Esophagus squamous epithelium (tissue), 5 donors: ENCODE measurements at places on chromosomes 6 and 20.

- DNase-seq: no peak
Measured at GRCh38 chr20:11056414-11056813, 382.6 kb upstream of the JAG1 start.

- no peak for DNase-seq
Measured at GRCh38 chr6:146884728-146885127, 286.0 kb downstream of the ADGB start.

DNA sequence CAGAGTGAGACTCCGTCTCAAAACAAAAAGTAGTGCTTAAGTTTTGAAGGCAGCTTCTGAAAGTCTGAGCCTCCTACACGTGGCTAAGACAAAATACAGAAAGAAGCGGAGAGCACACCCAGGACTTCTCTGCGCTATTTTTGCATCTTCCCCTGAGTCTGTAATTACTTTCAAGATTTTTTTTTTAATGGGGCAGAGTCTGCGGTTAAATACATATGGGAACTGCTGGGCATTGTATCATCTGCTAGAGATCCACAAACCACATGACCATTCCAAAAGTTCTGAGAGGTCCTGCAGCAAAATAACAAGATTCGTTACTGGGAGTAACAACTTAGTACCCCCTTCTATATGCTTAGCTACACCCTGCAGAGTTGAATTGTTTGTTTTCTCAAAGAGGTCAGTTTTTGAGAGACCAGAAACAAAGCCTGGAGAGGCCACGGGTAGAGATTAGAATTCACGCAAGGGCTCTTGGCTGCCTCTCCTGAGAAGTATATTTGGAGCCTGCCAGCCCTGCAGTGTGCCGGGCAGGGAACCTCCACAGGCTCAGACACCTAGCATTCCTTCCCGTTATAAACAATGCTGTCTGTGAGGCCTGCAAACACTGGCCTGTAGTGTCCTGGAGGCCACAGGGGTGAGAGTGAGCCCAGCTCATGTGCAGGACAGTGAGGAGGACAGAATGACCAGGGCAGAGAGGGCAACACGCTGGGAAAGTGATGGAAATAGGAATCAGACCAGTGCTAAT is 48.2 kb upstream of the FAM50B start:
- no peak for DNase-seq

DNA sequence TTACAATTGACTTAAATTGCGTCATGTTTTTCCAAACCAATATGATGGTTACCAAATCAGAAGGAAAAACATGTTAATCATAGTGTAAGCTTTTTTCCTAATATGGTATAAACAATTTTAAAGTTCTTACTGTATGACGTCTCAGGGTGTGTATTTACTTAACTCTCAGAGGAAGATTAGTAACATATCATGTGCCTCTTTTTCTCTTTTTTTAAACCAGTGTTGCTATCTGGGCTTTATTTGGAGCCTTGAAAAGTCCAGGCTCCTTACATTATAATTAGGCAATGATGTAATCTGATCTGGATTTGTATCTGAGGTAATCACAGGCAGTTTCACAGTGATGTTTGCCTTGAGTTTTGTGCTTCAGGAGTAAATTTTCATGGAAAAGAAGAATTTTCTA is 20.4 kb upstream of the RAB23 start:
- DNase-seq: no peak

DNA sequence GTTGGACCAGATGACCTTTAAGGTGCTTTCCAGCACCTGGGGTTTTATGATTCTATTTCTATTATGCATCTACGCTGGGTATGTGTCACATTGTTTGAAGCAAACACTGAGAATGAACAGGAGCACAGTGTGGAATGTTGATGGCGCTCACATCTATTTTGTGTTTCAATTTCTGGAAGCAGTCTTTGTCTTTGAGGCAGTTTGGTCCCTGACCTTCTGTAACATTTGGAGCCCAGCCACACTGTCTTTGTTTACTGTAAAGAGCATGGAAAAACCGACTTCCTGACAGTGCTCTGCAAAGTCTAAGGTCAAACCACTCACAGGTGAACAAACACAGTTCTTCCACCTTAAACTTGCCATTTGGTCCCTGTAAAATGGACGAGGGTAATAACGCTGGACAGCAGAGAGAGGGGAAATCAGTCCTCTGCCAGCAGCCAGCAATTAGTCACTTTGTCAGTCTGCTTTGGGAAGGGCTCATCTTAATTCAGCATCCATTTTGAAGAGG is 155.5 kb downstream of the PRL start:
- DNase-seq: no peak

DNA sequence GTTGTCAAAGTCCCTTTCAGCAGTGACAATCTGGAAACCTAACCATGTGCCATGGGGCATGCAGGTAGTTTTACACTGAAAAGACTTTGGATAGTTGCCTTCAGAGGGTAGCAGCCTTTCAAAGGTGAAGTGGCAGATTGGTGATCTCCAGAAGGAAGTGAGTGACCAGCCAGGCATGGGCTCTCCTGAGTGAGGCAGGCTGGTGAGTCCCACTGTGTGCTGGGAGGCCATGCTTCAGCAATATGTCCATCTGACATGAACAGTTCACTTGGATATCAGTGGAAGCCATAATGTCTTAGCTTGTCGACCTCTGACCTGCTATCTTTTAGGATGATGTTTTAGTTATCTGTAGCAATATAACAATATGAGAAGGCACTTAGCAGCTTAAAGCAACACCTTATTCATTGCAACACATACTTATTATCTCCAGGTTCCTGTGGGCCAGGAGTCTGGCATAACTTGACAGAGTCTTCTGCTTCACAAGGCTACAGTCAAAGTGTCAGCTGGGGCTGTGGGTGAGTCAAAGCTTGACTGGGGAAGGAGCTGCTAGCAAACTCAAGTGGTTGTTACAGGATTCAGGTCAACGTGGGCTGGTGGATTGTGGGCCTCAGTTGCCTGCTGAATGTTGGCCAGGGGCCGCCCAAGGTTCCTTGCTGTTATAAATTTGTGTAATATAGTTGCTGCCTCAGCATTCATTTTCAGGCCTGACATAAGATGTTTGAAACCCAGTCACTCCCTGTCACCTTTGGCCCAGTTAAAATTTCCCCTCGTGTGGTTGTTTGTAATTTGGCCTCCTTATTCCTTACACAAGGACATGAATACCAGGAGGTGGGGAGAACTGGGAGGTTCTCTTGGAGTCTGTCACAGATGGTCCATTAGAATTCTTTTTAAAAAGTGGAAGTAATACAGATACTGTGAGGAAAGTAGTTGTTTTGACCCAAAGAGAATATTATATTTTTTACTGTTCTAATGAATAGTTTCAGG is 100.2 kb downstream of the UST start:
- no peak for DNase-seq

- DNase-seq: no peak
Measured at GRCh38 chr20:45097485-45098102, 3.3 kb downstream of the KCNS1 start.

DNA sequence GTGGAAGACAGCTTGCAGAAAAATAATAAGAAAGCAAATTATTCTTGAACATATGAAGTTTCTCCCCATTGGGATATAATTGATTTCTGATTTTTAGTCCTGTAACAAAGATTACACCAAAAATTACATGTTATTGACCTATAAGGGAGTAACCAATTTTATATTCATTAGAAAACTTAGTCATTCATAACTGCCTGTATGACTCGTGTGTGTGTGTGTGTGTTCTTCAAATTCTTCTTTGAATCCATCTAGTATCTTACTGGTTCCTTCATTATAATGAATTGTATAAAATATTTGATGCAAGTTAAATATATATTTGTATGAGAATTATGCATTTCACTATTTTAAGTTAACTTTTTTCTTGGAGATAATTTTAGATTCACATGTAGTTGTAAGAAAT is 310.4 kb downstream of the HAO1 start:
- no peak for DNase-seq

DNA sequence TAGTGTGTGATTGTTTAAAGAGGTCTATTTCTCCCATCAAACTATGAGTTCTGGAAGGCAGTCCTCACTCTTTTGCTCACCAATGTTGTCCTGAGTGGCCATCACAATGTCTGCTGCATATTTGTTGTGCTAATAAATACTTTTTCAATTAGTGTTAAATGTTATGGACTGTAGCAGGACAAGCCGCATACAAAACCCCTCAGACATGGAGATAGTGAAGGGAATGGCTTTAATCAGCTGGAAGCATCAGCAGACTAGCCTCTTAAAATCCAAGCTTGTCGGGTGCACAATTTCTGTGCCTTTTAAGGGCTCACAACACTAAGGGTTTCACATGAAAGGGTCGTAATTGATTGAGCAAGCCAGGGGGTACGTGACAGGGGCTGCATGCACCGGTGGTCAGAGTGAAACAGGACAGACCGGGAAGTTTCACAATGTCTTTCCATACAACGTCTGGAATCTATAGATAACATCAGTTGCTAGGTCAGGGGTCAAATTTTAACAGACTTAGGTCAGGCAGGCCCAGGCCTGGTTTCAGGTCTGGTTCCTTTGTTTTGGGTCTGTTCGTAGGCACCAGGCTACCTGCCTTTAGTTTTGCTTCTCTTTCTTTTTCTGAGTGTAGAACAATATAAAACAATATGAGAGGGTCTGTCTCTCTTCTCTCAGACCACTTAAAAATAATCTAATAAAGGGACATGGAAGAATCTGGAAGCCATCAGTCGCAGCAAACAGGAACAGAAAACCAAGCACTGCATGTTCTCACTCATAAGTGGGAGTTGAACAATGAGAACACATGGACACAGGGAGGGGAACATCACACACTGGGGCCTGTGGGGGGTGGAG is 327.6 kb upstream of the HTR1E start:
- no peak for DNase-seq

DNA sequence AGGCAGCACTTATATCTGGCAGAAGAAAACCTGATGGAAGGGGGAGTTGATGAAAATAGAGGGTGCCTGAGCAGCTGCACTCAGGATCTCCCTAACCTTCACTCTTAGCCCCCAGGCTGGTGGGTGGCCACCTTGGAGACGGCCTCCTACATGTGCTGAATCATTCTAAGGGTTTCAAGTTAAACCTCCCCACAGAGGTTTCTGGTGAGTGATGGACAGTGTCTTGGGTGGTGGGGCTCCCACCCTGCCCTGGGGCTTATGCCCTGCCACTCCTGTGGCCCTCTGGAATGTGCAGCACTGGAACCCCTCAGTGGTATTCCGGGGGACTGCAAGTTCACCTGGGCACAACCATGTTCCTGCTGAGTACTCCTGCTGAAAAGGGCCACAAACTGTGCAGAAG is 357.2 kb downstream of the CD83 start:
- DNase-seq: no peak

- DNase-seq: no peak
Measured at GRCh38 chr20:59808729-59809381, 124.6 kb downstream of the SYCP2 start.

- no peak for DNase-seq
Measured at GRCh38 chr20:40441771-40442170, 247.3 kb downstream of the MAFB start.

DNA sequence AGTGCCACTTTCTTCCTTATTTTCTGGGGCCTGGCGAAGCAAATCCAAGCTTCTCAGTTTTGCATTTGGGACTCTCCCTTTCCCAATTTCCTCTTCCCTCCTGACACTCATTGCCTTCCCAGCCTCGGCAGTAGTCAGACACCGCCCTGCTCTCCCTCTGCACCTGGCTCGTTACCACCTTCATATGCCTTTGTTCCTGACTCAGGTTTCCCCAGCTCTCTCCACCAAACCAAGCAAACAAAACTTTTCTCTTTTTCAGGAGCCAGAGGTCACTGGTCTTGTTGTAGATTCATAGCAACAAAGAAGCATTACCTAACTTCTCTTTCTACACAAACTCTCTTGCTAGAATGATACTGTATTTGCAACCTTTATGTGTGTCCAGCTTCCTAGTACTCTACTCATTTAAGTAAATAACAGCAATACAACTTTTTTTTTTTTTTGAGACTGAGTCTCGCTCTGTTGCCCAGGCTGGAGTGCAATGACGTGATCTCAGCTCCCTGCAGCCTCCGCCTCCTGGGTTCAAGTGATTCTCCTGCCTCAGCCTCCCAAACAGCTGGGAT is 9.0 kb upstream of the ZC3H12D start:
- no peak for DNase-seq

DNA sequence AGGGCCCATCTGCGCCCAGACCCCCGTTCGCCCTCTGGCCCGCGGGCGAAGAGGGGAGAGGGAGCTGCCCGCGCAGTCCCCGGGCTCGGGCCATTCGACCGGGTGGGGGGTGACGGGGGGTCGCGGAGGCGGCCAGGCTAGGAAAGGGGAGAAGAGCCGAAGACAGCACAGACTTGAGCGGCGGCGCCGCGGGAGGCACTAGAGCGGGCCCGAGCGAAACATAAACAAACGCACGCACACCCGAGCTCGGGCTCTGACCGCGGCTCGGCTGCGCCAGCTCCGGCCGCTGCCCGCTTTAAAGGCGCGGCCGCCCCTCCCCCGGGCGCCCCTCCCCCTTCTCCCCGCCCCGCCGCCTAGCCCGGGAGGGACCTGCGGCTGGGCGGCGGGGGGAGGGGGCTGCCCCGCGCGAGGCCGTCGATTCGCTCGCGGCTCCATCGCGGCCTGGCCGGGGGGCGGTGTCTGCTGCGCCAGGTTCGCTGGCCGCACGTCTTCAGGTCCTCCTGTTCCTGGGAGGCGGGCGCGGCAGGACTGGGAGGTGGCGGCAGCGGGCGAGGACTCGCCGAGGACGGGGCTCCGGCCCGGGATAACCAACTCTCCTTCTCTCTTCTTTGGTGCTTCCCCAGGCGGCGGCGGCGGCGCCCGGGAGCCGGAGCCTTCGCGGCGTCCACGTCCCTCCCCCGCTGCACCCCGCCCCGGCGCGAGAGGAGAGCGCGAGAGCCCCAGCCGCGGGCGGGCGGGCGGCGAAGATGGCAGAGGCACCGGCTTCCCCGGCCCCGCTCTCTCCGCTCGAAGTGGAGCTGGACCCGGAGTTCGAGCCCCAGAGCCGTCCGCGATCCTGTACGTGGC is at the start of gene FOXO3:
TSS of gene FOXO3 (plus strand) at position 455 of the 846 bp plus-strand sequence. CDS start at position 747, 292 bp downstream.
- DNase-seq: peak; percentile 36

GRCh38 chr20:381581-382290 is 1.2 kb downstream of the TRIB3 start:
- DNase-seq: peak; percentile 46

GRCh38 chr6:103107985-103108384 is 1714.5 kb downstream of the GRIK2 start:
- no peak for DNase-seq

DNA sequence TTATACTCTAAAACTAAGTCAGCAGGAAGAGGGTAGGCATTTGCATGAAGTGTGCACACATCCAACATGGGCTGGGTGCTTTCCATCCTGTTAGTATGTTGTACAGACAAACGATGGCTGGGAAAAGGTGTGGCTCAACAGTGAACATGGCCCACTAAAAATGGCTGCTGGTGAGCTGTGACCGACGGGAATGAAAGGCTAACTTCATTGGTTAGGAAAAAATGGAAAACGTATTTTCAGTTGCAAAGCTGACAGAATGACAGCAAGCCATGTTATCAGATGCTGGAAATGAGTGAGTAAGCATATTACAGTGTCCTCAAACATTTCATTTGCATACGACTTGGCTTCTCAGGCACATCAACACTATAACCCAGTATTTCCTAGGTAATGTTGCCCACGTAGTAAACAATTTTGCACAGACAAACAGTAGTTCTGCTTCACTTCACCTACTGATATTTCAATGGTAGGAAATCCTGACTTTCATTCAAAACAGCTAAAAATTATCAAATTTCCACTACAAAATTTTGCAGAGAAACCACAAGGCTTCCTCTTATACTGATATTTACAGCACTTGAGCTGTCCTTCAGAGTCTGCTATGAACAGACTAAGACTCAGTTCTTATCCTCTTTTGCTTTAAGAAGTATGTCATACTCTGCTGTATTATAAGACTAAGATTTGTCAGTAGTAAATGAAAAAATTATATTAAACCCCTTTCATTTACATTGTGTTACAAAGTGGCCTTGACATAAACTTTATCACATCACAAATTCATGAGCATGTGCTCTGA is 98.9 kb downstream of the IRF4 start:
- no peak for DNase-seq

GRCh38 chr20:5880326-5880725 is 70.0 kb downstream of the TRMT6 start:
- no peak for DNase-seq
